ENCODE measurements at places on chromosomes 2 and 18.

DNA sequence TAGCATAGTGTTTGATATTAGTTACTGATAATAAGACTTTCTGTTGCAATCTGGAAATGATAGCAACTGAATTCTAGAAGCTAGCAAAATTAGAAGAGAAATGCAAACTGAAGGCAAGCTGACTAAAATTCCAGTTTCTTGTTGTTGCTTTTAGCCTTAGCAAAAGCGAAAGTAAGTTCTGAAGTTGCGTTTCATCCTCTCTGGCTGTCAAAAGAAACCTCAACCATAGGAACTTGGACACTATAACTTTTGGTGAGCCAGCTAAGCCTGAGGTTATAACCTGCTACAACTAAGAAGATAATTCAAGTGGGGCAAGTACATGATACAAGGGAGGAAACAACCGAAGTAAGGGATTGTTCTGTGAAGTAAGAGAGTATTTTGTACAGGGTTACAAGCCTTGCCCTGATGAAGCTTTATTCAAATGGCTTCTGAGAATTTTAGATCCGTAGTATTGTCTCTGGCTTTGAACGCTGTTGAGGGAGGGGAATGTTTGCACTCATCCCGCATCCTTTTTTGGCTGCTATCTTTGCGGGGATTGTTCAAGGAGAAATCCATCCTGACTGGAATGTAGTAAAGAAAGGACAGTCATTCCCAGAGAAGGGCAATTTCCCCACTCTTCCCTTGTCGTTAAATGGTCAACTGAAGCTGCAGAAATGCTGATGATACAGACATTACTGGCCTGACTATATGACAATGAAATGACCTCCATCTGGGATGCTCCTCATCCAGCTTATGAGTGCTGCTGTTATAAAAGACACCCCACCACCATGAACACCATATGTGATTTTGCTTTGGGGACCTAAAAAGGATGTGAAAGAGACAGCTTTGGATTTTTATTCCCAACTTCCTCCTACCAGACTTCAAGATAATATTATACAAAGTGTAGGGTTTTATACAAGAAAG, 7.0 kb upstream of the TMX3 start:
- peak; percentile 35 for DNase-seq

DNA sequence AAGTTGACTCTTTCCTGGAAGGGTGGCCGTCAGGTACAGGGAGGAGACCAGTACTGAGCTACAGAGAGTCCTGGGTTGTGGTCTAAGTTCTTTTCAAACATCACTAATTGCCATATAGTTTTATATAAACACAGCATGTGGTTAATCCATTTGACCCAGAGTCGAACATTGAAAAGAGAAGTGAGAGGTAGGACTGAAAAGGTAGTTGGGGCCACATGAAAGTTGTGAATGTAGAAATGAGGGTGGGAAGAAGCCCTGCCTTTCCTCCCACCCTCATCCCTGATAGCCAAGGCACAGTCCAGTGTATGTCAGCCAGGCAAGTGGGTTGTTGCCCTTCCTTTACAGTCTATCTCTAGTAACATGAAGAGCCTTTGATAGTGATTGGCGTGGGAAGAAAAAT, 4.4 kb downstream of the DDX18 start:
- DNase-seq = no peak

DNA sequence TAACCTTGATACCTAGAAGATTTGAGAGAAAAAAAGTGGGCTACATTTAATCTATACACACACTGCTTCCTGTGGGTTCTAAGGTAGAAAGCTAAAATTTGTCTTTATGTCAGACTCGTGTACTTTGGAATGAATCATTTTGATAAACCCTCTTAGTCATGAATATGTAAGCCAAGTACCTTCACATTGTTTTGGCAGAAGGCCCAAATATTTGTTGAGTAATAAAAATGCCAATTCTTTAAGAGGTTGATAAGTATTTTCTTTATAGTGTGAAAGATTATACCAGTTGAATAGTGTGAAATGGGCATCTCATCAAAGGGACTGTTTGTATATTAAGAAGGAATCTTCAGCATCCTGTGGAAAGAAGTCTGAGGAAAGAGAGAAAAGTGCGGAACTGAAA, 1464.7 kb upstream of the ZEB2 start:
- DNase-seq = peak; percentile 83

DNA sequence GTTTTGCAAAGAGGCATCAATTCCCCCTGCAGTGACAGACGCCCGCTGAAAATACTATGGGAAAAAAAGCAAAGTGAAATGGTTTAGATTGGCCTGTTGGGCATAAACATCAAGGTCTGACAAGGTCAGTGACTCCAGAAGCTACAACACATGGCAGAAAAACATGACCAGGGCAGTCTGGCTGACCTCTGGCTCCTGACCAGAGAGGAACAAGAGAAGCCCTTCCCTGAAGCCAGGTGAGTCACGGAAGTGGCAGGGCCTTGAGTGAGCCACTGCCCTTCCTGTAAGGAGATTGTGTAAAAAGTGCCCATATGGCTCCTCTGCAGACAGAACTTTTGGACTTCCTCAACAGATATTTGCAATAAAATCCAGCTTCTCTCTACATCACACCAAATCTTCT, 72.0 kb downstream of the DNER start:
- no peak for DNase-seq

DNA sequence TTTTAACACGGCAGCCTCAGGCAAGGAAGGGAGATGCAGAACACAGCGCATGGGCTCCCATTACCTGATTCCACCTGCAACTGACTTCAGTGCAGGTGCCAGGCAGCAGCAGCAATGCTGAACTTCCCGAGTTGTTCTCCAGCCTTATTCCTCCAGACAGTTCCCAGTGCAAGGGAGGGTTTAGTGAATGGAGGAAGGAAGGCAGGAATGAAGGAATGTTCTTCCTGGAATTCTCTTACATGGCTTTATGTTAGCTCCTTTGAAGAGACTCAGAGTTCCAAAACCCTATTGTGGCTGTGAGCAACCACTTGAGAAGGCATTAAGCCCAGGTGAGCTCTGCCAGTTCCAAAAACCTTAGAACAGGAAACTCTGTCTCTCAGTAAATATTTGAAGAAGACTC, 45.5 kb downstream of the SERPINB7 start:
- DNase-seq = no peak

GRCh38 chr2:206989311-206989710, 50.0 kb downstream of the CPO start:
- peak; percentile 30 for DNase-seq

DNA sequence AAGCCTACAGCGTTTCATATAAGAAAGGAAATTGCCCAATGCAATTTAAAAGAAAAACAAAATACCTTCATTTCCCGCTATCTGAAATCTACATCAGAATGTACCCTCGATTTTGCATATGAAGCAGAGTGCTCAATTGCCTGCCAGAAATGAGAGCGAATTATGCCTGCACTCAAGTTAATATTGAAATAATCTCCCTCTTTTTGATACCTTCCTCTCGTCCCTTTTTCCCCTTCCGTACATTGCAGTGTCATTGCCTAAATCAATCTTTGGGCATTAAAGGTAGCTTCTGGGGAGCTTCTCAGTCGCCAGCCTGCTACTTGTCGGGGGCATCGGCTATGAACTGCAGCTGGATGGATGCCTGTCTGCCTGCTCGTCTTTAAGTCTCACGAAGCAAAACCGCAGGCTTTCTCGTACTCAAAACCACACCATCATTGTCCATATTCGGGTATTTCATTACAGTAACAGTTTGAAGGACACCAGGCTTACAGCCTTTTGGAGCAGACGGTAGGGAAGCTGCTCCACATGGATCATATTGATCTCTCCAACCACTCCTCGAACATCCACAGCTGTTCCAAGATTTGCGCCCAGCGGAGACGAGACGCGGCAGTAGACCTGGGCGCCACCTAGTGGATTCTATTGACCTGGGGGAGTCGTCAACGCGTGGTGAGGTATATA, 64.0 kb upstream of the HNRNPA3 start:
- DNase-seq = peak; percentile 70

GRCh38 chr2:16013359-16013911, 73.1 kb downstream of the MYCN start:
- DNase-seq = no peak

GRCh38 chr18:73714466-73714865, 433.2 kb downstream of the FBXO15 start:
- no peak for DNase-seq

DNA sequence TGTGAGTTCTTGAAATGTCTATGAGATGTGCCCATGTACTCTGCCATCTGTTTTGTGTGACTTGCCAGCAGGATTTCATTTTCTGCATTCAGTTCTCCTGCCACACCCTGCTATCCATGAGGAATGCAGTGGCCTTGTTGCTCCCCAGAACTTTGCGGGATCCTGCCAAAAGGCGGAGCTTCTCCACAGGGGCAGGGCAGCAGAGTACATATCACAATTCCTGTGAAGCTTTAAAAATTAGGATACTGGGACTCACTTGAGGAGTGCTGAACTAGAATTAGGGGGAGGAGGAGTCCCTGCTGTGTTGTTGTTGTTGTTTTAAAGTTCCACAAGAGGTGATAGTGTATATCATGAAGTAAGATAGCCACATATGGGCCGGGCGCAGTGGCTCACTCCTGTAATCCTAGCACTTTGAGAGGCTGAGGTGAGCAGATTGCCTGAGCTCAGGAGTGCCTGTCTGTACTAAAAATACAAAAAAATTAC, 76.4 kb downstream of the TANC1 start:
- DNase-seq = no peak

DNA sequence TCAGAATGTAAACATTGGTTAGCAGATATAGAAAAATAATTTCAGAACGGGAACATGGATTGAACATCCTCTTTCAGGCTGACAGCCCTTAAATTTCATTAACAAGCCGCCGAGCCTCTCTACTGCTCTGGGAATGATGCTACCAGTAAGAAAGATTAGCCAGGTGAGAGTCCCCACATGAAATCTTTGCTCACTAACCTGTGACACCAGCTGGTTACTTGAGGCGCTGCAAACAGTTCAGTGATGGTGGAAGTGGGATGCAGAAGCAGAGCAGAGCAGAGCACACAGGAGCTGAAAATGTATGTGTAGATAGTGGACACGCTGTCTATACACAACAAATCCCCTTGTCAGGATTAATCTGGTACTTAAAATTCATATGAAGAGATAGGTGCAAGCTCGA, 721.1 kb downstream of the DPP10 start:
- no peak for DNase-seq

DNA sequence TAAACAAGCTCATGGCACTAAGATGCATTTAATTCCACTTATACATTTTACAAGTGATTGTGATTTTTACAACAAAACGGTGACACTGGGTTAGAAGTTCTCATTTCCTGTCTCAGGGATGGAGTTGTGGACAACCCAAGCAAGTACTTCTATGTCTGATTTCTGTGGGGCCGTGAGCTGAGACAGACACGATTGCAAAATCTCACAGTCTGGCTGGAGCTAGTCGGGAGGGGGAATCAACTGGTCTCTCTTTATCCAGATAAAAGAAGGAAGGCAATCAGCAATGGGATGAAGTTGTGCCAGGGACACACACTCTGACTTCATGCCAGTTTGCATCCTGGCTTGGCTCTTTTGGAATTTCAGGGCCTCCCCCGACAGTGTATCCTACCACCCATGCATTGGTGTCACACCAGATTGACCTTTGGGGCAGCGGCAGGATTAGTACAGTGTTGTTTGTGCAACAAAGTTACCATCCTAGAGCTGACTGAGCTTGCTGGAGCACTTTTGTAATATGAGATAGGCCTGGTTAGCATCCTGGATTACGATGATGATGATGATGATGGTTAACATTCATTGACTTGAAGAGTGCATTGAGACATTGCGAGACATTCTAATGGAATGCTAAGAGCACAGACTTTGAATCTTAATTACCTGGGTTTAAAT, 98.8 kb downstream of the CTAGE1 start:
- peak; percentile 20 for DNase-seq

DNA sequence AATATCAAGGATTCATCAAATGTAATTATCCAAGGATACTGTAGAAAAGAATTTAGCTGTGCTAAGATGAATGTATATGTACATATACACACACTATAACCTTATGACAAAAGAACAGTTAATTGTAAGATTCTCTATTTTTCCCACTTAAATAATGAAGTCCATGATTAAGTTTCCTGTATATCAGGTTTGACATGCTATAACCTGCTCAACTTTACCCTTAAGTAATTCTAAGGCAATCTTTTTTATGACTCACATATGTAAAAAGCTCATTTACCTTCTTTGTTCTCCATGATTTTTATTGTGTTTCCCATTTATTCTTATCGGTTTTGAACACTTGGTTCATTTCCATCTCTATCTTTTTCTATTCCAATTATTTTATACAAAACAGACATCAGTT, 1213.1 kb upstream of the SLC39A10 start:
- DNase-seq = no peak

DNA sequence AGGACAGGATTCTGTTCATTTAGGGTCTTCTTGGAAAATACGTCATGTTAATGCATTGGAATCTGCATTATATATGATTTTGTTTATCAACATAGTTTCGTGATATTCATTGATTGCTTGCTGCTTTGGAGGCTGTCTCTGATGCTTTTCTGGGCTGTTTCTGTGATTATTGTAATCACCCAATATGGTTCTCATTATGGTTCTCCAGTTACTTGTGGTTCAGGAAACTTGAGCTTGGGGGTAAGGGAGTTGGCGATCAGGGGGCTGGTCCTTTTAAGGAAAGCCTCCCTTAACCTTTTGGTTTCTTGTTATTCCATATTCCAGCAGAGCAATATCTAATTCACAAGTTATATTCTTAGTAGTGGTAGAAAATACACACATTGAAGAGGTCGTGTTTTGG, 17.4 kb upstream of the STON1 start:
- DNase-seq = no peak

GRCh38 chr18:62605685-62606084, 82.9 kb downstream of the ZCCHC2 start:
- DNase-seq = no peak

DNA sequence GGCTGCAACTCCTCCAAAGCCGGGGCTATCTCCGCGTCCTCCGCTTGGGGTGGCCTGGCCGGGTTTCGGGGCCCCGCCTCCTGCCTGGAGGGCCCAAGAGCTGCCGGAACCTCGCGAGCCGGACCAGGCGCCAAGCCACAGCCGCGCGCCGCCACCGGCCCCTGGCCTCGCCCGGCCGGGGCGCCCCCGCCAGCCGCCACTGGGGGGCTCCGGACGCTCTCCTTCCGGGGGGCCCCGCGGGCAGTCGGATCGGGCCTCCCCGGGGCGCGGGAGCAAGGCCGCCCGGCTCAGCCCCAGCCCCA, 17.4 kb upstream of the HAAO start:
- peak; percentile 82 for DNase-seq

DNA sequence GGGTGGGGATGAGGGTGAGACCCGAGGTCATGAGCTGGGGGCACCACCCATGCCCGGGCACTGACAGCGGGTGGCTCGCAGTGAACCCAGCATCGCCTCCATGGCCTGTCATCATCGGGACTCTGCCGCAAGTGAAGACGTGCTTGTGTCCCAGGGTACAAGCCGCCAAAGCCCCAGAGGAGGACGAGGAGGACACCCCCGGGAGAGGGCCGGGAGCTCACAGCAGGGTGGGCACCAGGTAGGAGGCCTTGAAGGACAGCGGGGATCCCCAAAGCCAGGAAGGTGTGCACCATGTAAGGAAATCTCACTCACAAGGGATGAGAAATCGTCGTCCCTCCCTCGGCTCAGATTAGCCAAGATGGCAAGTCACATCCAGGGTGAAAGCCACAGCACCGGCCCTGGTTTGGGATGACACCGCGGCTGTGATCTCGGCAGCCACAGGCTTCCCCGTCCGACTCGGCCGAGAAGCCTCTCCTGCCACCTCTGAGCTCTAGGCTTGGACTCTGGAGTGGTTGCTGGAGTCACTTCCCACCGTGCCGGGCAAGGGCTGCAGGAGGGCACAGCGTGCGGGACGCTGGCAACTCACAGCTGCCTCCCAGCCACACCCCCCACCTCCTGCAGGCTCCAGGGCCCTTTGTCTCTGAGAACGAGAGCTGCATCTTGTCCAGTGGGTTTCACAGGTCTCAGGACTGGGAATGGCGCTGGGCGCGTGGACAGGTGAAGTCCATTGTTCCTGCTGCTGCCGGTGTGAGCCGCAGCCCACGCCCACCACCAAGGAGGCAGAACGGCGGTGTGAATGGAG, 81.6 kb upstream of the CTDP1 start:
- no peak for DNase-seq
